Ecto neural progenitor cell (in vitro differentiated cells): ENCODE measurements at places on chromosomes 13 and 19.

DNA sequence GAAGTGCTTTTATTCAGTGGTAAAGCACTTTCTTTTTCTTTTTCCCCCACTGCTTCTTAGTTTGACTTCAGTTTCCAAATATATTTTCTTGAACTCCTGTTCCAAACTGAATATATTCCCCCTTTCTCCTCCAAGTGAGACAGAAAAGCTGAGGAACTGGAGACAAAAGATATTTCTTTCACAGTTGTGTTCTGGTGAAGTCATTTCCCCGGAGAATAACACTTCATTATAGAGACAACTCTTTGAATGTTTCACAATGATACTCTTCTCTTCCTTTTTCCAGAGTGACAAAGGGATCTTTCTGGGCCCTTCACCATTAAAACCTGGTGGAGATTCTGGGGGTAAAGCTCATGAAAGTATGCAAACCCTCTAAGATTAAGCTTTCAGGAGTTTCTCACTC, 860.8 kb upstream of the SLITRK5 start:
- DNase-seq = no peak

GRCh38 chr19:16265890-16266585, 58.6 kb upstream of the KLF2 start:
- DNase-seq = no peak

DNA sequence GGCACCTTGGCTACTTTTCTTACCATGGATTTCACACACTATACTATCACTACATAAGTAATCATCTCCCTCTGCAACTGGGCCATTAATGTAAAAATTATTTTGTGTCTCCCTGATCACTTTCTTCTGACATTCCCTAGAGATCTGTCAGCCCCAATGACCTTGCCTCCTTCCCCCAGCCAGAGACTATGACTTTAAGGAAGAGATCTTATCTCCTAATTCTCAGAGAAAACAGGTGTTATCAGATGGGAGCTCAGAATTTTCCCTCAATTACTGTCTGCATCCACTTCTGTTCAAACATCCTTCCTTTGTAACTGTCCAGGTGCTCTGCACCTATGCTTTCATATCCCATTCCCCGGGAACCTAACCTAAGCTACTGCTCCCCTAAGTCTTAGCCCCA, 397.5 kb downstream of the DIAPH3 start:
- DNase-seq = no peak

DNA sequence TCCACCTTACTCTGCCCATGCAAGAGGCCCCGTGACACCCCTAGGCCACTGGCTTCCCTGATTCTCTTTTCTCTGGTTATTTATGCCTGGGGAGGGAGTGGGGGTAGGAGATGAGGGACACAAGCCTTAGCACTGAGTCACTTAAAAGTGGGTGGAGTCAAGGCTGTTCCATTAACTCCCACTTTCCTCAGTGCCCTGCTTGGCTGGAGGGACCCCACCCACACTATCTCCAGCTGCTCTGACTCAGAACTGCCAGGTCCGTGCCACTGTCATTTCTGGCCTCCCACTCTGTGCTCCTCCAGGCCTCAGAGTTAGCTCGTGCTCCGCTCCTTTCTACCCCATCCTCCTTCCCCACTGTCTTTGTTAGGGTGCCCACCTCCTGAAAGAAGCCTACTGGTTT, 113.4 kb upstream of the UQCRFS1 start:
- DNase-seq = peak; percentile 25
